Bone marrow (tissue), 2 donors: ENCODE measurements at places on chromosomes 1 and 21.

GRCh38 chr1:51624855-51625254, 8.0 kb downstream of the OSBPL9 start:
- no peak for DNase-seq

DNA sequence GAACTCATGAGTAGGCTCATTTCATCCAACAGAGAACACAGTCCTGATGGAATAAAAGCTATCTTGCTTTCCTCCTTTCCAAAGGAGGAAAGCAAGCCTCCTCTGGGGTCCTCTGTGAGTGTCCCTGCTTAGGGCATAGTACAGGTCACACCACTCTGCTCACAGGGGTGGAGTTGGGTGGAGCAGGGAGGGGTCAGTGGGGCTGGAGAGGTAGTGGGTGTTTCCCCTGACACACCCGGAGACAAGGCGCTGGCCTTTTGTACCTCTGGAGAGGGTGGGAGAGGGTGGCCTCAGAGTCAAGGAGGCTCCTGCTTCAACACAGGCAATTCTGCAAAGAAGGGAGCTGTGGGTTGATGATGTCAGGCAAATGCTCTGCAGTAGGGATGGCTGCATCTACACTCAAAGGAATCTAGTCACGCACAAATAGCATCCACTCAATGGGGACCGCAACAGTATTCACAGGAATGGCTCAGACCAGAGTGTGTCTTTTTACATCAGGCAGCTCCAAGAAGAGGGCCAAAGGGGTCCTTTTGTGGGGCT, 58.6 kb upstream of the PLXNA2 start:
- DNase-seq: no peak

DNA sequence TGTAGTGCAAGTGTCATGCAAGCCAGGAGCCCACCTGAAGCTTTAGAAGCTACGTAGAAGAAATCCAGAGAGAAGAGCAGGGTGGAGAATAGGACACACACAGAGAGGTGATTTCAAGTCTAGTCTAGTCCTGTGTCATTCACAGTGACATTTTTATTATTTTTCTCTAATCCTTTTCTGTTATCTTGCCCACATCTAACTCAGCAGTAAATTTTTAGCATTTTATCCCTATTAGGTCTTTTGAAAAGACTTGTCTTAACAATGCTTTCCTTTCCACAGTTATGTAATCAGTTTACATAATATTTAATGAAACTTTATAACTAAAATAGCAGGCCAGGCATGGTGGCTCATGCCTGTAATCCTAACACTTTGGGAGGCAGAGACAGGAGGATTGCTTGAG, 198.6 kb downstream of the ADGRL2 start:
- DNase-seq: no peak

DNA sequence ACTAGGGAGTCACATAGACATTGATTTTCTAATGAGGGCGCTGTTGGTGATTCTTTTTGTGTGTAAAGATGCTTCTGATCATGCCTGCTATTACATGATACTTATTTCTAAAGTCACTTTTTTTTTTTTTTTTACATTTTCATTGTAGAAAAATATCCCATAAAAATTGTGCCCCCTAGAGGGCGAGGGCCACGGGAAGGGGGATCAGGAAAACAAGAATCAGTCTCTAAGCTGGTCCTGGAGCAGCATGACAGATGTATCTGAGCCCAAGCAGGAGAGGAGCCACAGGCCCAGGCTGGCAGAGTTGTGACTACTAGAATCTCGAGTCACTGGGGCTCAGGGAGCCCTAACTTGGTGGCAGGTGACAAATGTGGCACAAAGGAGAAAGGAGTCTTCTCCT, 28.1 kb downstream of the ZSCAN20 start:
- DNase-seq: no peak

GRCh38 chr21:42039911-42040351, 29.8 kb upstream of the ZBTB21 start:
- no peak for DNase-seq
